Pulmonary artery endothelial cell (primary cell): ENCODE measurements at places on chromosomes 4 and X. TPM values are rescaled to one million over a fixed set of nuclear protein-coding genes. Genes with fewer than 3 reads are reported as not detected.

Gene KIAA1210
- total RNA-seq, result not detected in 2 replicates

Gene HS3ST1
- total RNA-seq, result 2.5 and 5.3 TPM in 2 replicates

Gene PSAPL1
- total RNA-seq, result not detected in 2 replicates

Gene IL3RA
- total RNA-seq, result 20.2 and 28.2 TPM in 2 replicates

Gene TNIP2
- 90.3 and 109 TPM in 2 replicates for total RNA-seq

Gene FGF2
- total RNA-seq, result 16.6 and 28.0 TPM in 2 replicates

Gene FRMPD3
- total RNA-seq, result not detected in 2 replicates

Gene BEND4
- 0.13 and 0.32 TPM in 2 replicates for total RNA-seq

Gene APLN
- 83.9 and 224 TPM in 2 replicates for total RNA-seq

Gene PLAC1
- 0.20 and 0.46 TPM in 2 replicates for total RNA-seq

Gene CRMP1
- under 0.01 and 0.04 TPM in 2 replicates for total RNA-seq

Gene CSAG3
- total RNA-seq, result not detected in 2 replicates

Gene TLR6
- total RNA-seq, result 1.2 and 1.5 TPM in 2 replicates

Gene PTCHD1
- total RNA-seq, result under 0.01 TPM in 1 of 2 replicates, not detected in the other

Gene CXCL11
- total RNA-seq, result 1.9 and 2.6 TPM in 2 replicates

Gene GRIA2
- 0.07 TPM in 1 of 2 replicates, not detected in the other for total RNA-seq

Gene IQCM
- not detected in 2 replicates for total RNA-seq

Gene CT45A10
- total RNA-seq, result not detected in 2 replicates

Gene GUCY1A1
- 0.07 TPM in 1 of 2 replicates, not detected in the other for total RNA-seq

Gene MRPL1
- total RNA-seq, result 28.4 and 48.8 TPM in 2 replicates

Gene SPARCL1
- under 0.01 and 0.88 TPM in 2 replicates for total RNA-seq

Gene HTN1
- not detected in 2 replicates for total RNA-seq

Gene CAPN6
- total RNA-seq, result not detected in 2 replicates

Gene ATP1B4
- total RNA-seq, result not detected in 2 replicates

Gene IGSF1
- total RNA-seq, result not detected in 2 replicates

Gene MAGEA1
- total RNA-seq, result 0.07 TPM in 1 of 2 replicates, not detected in the other

Gene FUNDC2
- 61.5 and 63.7 TPM in 2 replicates for total RNA-seq

Gene HELT
- not detected in 2 replicates for total RNA-seq

Gene XAGE1A
- total RNA-seq, result not detected in 2 replicates

Gene DIPK2B
- total RNA-seq, result 3.6 and 3.7 TPM in 2 replicates

Gene SMR3B
- not detected in 2 replicates for total RNA-seq

Gene FAM114A1
- total RNA-seq, result 117 and 180 TPM in 2 replicates

Gene CFP
- total RNA-seq, result 0.13 and 0.18 TPM in 2 replicates

Gene PIN4
- total RNA-seq, result 14.2 and 27.5 TPM in 2 replicates

Gene XG
- total RNA-seq, result 0.60 and 1.5 TPM in 2 replicates

Gene BRS3
- total RNA-seq, result not detected in 2 replicates

Gene RBM3
- total RNA-seq, result 130 and 634 TPM in 2 replicates

Gene SFRP2
- total RNA-seq, result not detected in 2 replicates

Gene GAGE12G
- total RNA-seq, result not detected in 2 replicates
